GM12892 (cell line): ENCODE measurements at places on chromosomes 5 and 9.
A peak's percentile ranks its signal among the peaks of the same experiment; 100 is the strongest.

DNA sequence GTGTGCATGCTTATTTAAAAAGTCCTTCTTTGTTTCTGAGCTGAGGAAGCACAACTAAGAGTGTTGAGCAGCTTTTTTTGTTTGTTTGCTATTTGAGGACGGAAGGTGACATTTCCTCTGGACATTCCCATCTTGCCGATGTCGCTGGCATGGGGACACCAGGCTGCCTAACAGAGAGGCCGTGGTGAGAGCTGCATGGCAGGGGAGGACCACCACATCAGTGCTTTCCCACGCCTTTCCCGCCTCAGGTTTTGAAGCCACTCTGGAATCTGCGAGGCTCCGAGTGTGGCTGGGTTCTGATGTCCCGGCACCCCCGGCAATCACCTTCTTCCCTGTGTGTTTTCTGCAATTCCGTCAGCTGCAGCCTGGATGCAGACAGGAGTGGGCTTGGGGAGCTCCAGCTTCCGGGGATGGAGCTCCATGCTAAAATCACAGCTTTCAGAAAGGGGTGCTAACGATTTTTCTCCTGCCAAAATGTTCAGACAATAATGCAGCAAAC lies 259.8 kb upstream of the IRX4 start:
- no peak for DNase-seq

- no peak for DNase-seq
These were observed 207.7 kb downstream of the SPOCK1 start for GRCh38 chr5:137291436-137291835.

GRCh38 chr9:88766778-88767503 lies 224.3 kb upstream of the S1PR3 start:
- DNase-seq: no peak

GRCh38 chr5:180646963-180647305 lies 2.5 kb downstream of the FLT4 start:
- no peak for DNase-seq

- no peak for DNase-seq
These were observed at the start of gene CYSRT1 for GRCh38 chr9:137224830-137225694. TSS of gene CYSRT1 (plus strand) at chr9:137225174. CDS start at chr9:137225622, 448 bp downstream.

- no peak for DNase-seq
These were observed 9.2 kb upstream of the PHYKPL start for GRCh38 chr5:178241688-178242231.

GRCh38 chr5:126939887-126940286 lies 90.5 kb downstream of the MARCHF3 start:
- no peak for DNase-seq

GRCh38 chr5:134527156-134527960 lies 1.9 kb downstream of the JADE2 start:
- peak; percentile 85 for DNase-seq

GRCh38 chr9:122912964-122913673 lies at the start of gene ZBTB6:
TSS of gene ZBTB6 (minus strand) at chr9:122913323. CDS start at chr9:122912072, 1,251 bp downstream.
- peak; percentile 67 for DNase-seq

DNA sequence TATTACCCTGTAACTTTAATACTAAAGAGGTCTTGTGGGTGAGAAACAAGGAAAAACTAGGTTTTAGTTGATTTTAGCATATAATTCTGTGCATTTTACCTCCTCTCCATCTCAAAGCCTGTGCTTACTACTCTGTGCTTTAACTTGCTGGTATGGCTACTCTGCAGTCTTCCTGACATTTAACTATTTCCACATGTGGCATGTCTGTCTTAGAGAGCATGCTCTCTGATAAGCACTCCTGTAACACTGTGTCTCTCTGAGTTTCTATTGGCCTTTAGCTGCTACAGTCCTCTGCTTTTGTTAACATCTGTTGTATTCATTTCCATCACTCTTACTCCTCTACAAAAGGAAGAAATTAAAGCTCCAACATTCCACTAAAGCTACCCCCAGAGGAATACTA lies 418.3 kb downstream of the RAB3C start:
- no peak for DNase-seq

GRCh38 chr9:32969270-32969669 lies 32.2 kb downstream of the APTX start:
- DNase-seq: no peak

DNA sequence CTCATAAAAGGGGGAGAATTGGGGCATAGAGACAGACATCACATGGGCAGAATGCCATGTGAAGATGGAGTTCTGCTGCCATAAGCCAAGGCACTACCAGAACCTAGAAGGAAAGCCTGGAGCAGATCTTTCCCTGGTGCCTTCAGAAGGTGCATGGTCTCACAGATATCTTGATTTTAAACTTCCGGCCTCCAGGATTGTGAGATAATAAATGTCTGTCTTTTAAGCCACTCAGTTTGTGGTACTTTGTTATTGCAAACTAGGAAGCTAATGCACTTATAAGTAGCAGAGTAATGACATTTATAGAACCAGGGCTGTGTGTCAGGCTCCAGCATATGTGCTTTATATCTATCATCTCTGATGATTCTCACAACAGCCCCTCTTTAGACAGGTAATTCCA lies 130.4 kb downstream of the ASTN2 start:
- no peak for DNase-seq

DNA sequence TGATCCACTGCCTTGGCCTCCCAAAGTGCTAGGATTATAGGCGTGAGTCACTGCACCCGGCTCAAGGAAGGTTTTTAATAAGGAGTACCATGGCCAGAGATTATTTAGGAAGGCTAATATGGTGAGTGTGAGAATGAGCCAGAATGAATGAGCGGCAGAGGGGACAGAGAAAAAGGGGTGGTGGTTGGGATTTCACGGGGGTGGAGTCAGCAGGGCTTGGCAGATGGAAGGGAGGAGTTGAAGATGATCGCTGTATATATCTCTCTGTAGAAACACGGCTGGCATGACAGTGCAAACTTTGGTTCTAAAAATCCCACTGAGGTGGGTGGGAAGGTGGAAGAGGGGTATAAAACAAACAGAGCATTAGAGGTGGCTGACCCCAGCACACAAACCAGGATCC lies 176.7 kb upstream of the TBC1D2 start:
- DNase-seq: no peak

- no peak for DNase-seq
These were observed 57.6 kb upstream of the RASA1 start for GRCh38 chr5:87210076-87210475.

DNA sequence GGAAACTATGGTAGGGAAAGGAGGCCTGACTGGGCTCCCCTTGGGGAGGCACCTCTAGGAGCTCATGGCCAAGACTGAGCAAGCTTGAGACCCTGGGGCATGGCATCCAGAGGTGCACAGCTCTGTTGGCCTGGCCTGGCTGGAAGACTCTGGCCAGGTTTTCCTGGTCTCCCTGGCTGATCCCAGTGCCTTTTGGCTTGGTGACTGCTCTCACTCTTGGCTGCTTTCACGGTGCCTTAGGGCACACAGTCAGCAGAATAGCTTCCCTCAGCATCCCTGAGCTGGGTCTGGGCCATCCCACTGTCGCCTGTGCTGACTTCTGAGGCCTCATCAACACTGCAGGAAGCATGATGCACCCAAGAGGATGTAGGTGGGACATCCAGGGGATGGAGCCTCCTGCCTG lies 13.4 kb upstream of the DELE1 start:
- no peak for DNase-seq

- no peak for DNase-seq
These were observed 188.1 kb downstream of the TRPM3 start for GRCh38 chr9:70933321-70933720.

DNA sequence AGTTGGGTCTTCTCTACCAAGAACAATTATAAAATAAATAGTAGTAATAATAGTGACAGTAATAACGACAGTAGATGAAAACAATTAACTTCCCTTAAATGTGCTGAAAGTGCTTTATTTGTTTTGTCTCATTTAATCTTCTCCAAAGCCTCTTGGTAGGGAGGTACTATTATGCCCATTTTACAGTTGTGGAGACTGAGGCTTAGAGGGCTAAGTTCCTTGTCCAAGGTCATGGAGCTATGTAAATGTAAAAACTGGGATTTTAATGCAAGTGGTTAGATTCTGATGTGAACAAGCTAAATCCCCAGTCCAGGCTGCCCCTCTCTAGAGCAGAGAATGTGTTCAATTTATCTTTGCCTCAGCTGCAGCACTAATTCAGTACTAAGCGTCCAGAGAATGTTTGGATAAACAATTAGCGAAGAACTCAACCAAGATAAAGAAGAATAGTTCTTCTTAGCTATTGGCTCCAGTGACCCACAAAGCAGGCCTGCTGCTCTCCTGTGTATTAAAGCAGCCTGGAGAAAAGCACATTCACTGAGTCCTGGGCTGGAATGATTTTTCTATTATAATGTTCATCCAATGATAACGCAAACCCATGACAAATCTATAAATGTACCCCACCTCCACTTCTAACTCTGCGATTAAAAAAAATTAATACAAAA lies 68.8 kb downstream of the NPR3 start:
- DNase-seq: no peak

GRCh38 chr9:19656704-19657103 lies 132.1 kb downstream of the SLC24A2 start:
- no peak for DNase-seq

- no peak for DNase-seq
These were observed 3.9 kb downstream of the BNC2 start for GRCh38 chr9:16866587-16866986.
